ENCODE measurements at places on chromosomes 7 and 10.
A peak's percentile ranks its signal among the peaks of the same experiment; 100 is the strongest.

GRCh38 chr10:15719899-15720634 is at the start of gene ITGA8:
ITGA8 (minus strand) TSS chr10:15719922; CDS start chr10:15719771, 151 bp downstream.
- DNase-seq: peak; percentile 40

DNA sequence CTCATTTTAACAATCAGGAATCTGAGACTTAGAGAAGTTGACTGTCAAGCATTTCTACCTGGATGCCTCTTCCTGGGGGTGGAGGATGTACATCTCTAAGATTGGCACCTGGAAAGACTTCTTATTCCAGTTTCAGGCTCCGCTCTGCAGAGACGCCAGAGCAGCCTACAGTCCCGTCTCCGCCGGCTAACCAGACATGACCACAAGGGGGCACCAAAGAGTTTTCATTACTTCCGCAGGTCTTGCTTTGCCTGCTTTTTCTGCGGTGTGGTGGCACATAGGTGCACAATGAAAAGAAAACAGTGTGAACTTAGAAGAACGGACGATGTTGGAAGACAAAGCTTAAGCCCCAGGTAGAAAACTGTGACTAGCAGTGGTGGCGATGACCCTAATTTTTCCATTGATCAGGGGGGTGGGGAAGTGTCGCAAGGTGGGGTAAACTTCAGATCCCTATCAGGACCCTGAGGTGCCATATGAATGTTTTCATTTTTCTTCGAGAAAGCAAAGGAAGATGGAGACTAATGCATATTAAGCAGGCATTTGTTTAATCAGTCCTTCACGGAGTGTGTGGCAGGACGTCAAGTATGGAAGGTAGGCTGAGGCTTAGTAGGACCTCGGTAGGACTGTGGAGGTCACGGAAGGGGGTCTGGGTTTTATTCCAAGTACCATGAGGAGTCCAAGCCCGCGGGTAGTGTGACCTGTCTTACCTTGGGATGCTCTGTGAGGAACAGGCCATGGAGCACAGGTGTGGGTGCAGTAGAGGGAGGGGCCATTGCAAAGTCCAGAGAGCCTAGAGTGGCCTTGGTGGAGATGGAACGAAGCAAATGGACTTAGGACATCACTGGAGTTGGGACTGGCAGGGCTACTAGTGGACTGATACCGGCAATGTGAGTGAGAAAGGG is 60.1 kb upstream of the SORCS3 start:
- DNase-seq: peak; percentile 78

- DNase-seq: no peak
Measured at GRCh38 chr7:104123786-104124185, 84.0 kb downstream of the ORC5 start.

- DNase-seq: no peak
Measured at GRCh38 chr7:44279731-44280505, 45.5 kb downstream of the CAMK2B start.

DNA sequence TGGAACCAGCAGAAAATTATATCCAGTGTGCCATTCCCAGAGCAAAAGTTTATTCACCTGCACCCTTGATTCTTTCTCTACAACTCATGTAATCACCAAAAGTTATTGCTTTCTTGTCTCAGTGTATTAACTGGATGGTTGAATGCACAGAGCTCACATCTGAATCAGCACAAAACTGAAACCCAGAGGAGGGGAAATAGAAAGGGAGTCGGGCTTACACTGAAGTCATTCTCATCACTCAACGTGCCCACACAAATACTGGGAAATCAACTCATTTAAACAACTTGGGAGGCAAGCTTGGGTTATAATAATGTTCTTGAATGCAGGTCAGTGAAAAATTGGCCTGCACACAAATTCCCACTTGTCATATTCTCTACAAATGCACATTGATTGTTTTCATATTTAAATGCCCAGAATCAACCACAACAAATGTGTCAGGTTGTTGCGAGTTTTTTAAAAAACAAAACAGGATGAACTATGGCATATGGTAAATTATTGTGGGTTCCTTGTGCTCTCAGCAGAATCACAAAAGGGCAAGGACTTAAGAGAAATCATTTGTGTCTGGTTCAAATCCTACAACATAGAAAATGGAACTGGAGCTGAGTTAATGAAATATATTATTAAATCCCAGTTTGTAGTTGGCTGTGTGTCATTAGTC is 125.9 kb upstream of the NOBOX start:
- DNase-seq: peak; percentile 46

- DNase-seq: no peak
Measured at GRCh38 chr10:97547962-97548361, 24.6 kb upstream of the ANKRD2 start.

GRCh38 chr10:94680544-94680943 is 3.0 kb upstream of the CYP2C18 start:
- no peak for DNase-seq

DNA sequence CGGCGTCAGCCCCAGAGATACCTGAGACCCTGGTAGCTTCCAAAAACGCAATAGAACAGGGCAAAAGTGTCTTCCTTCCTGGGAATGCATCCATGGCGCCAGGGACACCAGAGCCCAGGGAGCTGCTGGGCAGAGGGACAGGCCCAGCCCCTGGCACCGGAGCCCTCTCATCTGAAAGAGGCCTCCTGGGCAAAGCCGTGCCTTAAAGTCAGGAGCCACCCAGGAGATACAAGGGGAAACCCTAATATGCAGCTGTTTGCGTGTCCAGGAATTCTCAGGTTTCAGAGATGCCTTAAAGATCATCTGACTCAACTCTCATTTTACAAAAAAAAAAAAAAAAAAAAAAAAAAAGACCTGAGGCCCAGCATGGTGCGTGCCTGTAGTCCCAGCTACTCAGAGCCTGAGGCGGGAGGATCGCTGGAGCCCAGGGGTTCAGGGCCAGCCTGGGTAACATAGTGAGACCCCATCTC is 28.0 kb downstream of the NUDT1 start:
- DNase-seq: no peak

DNA sequence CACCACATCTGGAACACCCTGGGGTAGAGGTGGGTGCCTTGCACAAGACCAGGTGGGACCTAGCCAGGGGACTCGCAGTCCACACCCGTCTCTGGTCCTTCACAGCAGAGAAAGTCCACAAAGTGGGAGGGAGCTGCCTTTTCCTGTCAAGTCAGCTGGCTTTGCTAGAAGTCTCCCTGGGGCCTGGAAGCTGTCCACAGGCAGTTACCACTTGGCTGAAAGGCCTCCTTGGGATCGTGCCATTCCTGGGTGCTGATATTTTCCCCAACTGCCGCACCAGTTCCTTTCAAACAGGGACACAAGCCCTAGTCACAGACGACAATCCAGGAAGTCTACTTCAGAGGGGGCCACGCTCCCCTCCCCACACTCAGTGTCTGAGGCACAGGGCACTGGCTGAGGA is 75.4 kb downstream of the AFAP1L2 start:
- DNase-seq: no peak

DNA sequence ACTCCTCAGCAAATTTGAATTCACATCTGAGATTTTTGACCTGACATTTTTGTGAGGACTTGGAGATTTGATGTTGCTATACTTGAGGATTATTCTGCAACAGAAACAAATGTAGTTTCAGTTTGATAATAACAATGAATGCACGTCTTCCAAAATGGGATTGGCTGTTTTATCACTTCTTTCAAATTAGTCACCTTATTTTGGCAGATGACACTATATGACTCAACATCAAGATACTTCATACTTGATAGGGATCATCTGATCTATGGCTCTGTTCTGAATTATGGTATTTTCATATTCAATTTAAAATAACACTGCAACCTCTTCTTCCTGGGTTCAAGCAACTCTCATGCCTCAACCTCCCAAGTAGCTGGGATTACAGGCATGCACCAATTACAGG is 24.2 kb downstream of the ARL5B start:
- no peak for DNase-seq

DNA sequence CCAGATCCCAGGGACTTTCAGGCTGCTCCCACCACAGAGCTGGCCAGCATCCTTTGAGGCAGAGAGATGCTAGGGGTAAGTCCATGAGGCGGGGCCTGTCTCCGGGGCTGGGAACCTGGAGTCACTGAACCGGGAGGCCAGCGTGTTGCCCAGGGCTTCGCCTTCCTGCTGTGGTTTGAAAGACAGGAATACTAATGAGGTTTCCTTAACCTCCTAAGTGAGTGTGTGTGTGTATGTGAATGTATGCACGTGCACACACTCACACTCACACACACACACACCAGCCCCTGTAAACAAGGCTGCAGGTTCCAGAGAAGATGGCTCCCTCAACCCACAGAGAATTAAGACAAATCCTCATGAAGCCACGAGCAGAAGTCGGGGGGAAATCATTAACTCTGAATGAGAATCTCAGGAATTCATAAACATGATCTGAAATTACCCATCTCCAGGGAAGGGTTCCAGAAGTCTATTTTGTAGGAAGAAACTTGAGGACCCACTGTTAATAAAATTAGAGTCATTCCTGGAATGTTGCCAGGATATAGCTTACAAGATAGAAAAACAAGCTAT is 20.3 kb upstream of the PFKP start:
- no peak for DNase-seq

GRCh38 chr7:127776776-127777386 is 124.9 kb downstream of the SND1 start:
- DNase-seq: no peak

GRCh38 chr7:151212626-151213025 is 2.3 kb upstream of the H2BK1 start:
- DNase-seq: no peak

- no peak for DNase-seq
Measured at GRCh38 chr7:37425498-37425897, 23.2 kb downstream of the ELMO1 start.

DNA sequence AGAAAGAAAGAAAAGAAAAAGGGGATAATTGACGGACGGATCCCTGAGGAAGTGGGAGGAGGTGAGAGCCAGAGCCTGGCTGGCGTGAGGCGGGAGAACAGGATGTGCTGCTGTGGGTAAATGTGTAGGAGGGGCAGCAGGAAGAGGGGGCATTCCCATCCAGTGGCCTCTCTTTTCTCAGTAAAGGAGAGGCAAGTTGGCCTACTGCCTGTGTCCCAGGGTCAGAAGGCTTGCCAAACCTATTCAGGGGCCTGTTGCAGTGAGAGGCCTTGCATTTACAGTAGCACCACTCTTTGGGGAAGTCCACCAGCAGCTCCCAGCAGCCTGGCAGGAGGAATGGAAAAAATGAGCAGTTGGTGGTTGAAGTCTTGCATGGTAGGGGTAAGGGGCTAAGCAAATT is 26.6 kb upstream of the ASCC1 start:
- no peak for DNase-seq

- DNase-seq: no peak
Measured at GRCh38 chr10:130479146-130479545, 343.0 kb downstream of the GLRX3 start.

DNA sequence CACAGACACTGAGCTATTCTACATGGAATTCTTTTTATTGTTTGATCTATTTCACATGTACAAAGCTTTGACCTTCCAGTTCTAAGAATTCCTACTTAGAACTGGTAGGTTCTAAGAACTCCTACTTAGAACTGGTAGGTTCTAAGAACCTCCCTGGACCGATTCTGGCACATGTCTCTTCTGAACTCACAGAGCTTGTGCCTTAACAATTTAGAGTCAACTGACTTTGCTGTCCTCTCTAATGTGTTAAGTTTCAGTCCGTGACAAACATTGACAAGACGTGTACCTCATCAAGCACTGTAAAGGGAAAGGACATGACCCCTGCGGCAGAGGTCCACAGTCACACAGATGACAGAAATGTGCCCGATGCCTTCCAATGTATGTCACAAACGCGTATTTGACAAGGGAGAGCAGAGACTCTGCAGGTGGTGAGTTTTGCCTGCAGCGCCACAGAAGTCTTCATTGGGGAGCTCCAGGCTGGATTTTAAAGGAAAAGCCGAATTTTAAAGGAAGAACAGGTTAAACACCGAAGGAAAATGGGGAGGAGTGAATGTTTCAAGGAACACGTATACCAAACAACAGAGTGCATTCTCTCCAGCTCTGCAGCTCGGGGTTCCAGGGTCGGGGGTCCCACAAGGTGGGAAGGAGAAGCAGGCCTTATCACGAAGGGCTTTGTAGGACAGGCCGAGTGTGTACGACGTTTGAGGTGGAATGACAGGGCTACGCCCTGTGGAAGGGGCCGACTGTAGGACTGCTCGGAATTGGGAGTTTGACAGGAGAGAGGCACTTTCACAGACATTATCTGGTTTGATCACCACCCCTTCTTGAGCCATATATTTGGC is 161.1 kb upstream of the KLF14 start:
- no peak for DNase-seq

GRCh38 chr7:77244222-77244934 is 44.8 kb upstream of the FGL2 start:
- DNase-seq: no peak

GRCh38 chr10:133488354-133488753 is 34.6 kb downstream of the SCART1 start:
- DNase-seq: no peak

DNA sequence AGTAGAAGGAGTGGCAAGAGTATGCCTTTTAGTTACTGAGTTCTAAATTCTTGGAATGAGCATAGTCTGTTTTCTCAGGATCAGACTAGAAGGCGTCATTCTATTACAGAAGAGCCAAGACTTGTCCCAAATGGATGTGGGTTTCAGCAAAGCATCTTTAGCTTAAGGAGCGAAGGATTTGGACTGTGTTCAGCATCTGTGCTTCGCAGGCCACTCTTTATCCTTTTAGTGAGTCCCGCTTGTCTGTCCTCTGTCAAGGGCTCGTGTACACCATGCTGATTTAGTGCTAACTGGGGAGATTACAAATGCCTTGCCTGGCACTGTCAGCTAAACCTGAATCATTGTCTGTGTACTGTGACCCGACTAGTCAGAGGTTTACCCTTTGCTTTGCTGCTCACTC is 465.7 kb downstream of the AUTS2 start:
- no peak for DNase-seq

GRCh38 chr10:132958883-132959558 is 16.7 kb upstream of the CFAP46 start:
- DNase-seq: no peak

DNA sequence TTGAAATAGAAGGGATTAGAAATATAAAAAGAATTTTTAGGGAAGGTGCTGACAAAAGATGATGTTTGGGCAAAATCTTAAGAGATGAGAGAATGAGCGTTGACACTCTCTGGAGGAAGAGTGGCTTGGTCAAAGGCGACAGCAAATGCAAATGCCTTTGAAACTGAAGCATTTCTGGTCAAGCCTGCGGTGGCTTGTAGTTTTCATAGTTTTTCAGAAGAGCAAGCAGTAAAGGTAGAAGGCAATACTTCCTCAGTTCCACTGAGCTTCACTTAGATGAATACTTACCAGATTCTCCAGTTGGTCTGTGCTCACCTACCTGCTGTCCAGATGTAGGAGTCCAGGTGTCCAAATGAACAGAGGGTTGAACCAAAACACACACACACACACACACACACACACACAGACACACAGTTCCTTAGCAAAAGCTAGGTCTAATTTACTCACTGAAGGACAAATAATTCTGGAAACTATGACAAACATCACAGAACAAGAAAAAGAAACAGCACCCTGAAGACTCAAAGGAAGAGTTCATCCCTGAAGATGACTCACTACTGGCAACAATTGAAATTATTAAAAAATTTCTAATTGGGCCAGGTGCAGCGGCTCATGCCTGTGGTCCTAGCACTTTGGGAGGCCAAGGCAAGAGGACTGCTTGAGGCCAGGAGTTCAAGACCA is 12.1 kb upstream of the STK17A start:
- DNase-seq: peak; percentile 39

All from GM20000 (cell line).